ENCODE measurements at places on chromosomes 2 and 18. TPM values are rescaled to one million over a fixed set of nuclear protein-coding genes. Genes with fewer than 3 reads are reported as not detected.

DNA sequence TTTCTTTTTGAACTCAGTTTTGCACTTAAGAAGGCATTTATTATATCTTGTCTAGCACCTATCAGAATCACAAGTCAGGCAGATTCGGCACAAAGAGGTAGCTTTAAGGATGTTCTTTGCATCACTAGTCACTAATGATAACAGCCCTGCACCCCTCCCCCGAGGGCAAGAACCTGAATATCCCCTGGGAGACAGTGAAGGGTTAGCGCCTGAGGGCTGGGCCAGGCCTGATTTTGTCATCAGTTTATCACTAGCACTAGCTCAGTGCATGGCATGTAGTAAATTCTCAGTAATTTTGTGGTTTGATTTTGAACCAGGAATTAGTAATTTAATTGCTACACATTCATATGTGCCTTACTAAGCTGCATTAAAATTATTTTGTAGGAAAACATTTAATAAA, 23.9 kb upstream of the HS6ST1 start:
- ATAC-seq = no peak

DNA sequence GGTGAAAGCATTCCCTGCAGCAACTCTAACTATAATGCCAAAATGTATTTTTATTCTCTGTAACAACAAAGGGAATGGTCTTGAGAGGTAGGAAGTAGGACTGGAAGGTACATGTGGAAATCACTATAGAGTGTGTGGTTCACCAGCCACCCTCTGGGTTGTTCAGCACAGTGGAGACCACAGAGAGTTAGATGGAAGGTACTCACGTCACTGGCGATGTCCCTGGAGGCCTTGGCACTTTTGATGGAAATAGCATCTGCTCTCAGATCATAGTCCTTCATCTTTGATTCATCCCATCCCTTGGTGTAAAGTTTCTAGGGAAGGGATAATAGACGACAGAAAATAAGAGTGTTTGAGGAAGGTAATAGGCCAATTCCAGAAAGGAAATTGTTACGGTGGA, 124.0 kb downstream of the NEB start:
- ATAC-seq = no peak

- ATAC-seq = no peak
Measured at GRCh38 chr2:129914538-129915302, 64.7 kb upstream of the RAB6C start.

GRCh38 chr2:100742277-100743254, 77.4 kb upstream of the NPAS2 start:
- ATAC-seq = no peak

DNA sequence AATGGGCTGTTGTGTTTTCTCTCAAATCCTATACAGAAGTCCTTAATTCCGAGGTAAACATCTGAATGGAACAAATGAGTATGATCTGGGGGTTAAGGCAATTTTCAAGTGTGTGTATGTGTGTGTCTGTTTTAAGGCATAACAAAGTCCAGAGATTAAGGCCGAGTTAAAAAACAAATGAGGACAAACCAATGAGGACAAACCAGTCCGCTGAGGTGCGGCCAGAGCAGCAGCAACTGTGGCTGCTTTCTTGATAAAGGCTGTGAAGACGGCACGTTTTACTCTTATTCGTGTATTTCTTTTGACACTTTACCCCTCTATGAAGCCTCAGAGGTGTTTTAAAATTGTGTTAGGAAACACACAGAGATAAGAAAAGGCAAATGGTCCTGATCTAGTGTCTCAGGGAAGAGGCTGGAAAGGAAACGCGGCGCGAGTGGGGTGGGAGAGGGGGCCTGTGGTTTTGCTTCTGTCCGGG, 495 bp upstream of the GULP1 start:
- no peak for ATAC-seq

PRSS56 gene
- total RNA-seq = not detected

GRCh38 chr2:186912979-186913378, 64.0 kb upstream of the ZSWIM2 start:
- ATAC-seq = no peak

CXCR4 gene
- 3.6 TPM for total RNA-seq

POTEC gene
- total RNA-seq = not detected

SLC40A1 gene
- 11.8 TPM for total RNA-seq

SLC23A3 gene
- total RNA-seq = 0.64 TPM

- no peak for ATAC-seq
Measured at GRCh38 chr18:37527395-37527794, 38.2 kb downstream of the CELF4 start.

FBXO36 gene
- 1.8 TPM for total RNA-seq

DNA sequence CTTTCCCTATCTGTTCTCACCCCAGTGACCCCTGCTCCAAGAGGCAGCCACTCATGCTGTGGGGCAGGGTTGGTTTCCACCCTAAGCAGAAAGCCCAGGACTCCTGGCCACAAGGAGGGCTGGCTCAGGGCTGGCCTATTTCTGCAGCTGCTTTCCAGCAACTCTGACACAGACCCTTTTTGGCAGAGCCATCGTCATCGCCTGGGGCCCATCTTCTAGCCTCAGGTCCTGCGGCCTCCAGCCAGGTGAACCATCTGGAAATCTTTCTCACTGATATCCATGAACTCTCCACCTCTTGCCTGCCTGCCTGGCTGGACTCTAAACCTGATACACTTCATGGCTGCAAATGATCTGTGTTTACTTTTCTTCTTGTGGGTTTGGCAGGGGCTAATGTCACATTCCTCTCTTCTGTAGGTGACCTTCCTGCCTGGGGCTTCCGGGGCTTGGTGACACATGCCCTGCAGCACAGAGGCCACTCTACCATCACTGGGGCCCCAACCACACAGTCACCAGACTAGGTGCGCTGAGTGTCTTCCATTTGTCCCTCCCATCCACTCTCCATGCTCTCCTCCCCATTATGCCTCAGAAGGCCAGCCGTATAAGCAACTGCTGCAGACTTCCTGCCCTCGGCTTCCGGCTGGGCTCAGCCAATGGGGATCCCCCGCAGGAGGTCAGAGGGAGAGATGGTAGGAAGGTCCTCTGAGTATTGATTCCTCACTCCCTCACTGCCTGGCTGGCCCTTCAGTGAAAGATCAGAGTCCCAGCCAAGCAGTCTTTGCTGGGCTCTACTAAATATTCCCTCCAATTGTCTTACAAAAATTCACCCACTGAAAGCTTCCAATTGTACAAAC, 9.7 kb upstream of the COPS8 start:
- ATAC-seq = no peak

- peak; percentile 43 for ATAC-seq
Measured at GRCh38 chr2:218285604-218286003, 6.7 kb downstream of the TMBIM1 start.

REG3G gene
- not detected for total RNA-seq

DNA sequence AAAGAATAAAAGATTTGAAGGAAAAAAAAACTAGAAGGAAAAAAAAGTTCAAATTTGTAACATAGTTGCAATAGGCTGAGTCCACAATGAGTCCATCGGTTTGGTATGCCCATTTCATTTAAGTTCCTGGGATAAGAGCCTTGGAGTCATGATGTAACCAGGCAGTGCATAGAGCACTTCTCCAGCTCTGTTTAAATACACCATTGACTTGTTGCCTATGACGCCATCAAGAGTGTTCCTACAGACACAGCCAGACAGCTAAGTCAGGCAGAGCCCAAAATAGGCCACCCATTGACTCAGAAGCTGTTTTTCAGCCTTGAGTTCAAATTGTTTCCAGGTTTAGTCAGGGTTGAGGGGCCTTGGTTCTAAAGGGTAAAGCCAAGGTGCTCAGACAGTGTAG, 44.9 kb downstream of the SOCS6 start:
- peak; percentile 79 for ATAC-seq

DNA sequence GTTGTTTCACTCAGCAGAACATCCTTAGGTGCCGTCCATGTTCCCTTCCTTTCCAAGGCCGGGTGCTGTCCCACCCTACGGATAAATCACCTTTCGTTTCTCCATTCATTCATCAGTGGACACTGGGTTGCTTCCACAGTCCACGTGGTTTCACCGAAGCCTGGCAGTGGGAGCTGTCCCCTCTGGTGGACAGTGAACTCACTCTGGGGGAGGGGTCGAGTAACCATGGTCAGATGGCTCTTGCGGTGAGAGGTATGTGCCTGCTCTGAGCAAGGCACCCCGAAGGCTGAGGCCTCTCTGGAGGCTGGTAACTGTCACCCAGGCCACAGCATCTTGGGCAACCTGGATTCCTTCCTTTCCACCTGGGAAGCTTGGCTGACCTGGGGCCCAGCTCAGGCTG, 61.5 kb upstream of the TWIST2 start:
- ATAC-seq = no peak

GRCh38 chr2:241706537-241706936, 4.7 kb downstream of the ING5 start:
- ATAC-seq = no peak

DNA sequence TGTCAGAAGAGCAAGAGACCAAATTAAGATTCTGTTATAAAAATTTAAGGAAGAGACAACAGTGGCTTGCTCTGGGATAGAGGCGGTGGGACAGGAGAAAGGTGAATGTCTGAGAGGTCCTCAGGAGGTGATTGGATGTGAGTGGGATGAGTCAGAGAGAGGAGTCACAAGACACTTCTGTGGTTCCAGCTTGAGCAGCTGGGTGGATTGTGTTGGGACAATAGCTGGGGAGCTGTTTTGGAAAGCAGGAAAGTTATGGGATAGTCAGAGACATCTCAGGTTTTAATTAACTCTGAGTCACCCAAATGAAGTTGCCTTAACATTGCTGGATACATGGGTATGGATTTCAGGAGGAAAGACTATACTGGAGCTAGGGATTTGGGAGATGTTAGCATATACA, 218.0 kb upstream of the TRIB2 start:
- no peak for ATAC-seq

- peak; percentile 54 for ATAC-seq
Measured at GRCh38 chr2:190408538-190409271, 550 bp downstream of the MFSD6 start.

PAX8 gene
- 6.1 TPM for total RNA-seq

- no peak for ATAC-seq
Measured at GRCh38 chr2:135030826-135031225, 16.4 kb downstream of the MAP3K19 start.

DNA sequence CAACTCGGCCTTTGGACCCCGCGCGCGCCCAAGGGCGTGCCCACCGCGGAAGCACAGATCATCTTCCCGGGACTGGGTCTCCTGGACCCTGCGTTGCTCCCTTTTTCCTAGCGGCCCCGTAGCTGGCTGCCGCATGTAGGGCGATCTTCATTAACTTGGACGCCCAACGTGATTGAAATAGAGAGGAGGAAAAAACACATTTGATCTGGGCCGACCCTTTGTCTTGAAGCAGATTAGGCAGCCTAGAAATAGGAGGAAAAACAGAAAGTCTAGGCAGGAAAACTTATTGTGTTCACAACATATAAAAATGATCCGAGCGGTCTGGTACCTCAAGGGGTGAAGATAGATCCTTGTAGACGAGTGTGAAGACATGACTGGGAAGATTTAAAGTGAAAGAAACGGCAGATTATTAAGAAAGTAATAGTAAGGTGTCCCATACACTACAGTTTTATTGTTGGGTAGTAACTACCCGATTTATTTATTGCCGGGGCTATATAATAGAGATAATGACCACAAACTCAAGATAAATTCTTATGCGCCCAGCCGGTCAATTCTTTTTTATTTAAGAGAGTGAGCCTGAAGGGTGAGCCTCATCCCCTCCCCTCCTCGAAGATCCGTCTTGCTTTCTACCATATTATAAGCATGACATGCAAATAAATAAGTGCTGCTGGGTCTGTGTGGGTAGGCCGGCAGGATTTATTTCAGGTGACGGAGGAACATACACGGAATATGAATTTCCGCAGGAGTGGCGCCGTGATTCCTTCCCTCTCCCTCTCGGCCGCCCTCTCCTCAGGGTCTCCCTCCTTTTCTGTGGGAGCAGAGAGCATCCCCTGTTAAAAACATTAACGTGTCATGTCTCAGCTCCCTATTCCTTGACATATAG, 147.4 kb downstream of the MEIS1 start:
- no peak for ATAC-seq

DNA sequence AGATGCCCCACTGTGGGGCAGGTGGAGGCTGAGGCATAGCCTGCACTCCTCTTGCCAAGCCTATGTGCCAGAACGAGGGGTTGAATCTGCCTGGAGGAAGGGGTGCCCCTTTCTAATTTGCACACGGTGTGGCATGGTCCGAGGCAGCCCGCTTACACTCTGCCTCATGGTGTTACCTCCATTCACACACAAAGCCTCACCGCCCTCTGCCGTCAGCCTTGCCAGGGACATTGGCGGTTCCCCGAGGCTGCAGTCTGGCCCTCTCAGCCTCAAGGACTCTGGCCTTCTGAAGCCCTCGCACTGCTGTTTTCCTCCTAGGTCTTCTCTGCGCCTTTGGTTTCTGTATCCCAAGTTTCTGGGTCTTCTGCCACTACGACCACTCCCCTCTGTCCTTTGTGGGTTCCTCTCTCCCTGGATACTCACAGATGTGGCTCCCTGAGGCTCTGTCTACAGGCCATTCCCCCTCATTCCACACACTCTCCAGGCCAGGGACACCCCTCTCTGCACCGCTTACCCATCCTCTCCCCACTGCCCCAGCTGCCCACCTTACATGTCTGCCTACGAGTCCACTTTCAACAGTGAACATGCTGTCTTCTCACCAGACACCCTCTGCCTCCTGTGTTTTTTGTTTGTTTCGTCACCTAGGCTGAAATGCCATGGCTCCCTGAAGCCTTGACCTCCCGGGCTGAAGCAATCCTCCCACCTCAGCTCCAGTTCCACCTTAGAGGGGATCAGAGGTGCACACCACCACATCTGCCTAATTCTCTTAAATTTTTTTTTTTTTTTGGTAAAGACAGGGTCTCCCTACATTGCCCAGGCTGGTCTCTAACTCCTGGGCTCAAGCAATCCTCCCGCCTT, 7.9 kb upstream of the ASPRV1 start:
- ATAC-seq = no peak

DNA sequence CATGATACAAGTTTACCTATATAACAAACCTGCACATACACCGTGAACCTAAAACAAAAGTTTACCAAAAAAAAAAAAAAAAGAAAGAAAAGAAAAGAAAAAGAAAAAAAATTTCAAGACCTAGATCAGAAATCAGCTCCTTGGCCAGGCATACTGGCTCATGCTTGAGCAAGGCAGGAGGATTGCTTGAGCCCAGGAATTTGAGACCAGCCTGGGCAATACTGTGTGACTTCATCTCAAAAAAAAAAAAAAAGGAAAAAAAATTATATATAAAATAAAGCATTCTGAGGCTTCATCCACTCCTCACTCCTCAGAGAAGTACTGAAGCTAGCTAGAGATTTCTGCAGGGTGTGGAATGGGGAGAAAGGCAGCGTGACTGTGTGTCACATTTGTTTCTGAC, 11.8 kb upstream of the PROC start:
- no peak for ATAC-seq

DNA sequence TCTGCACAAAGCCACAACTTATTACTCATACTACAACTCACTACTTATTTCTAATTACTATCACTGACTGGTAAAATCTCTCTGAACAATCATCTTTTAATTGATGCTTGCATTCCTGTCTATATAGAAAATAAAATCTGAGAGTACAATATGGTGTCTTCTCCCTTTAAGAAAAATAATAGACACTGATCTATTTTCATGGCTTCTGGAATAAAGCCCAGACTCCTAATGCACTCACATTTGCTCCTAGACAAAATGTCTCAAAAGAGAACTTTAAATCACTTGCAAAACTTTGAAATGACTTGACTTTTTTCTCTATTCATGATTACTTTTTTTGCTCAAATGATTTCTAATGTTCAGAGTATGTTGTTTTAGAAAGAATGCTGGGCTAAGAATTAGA, 28.7 kb downstream of the ESCO1 start:
- ATAC-seq = no peak

- ATAC-seq = no peak
Measured at GRCh38 chr2:157903626-157904025, 27.5 kb upstream of the ACVR1 start.

SPP2 gene
- total RNA-seq = not detected
